ENCODE measurements at places on chromosomes 4 and X. TPM values are rescaled to one million over a fixed set of nuclear protein-coding genes. Genes with fewer than 3 reads are reported as not detected.

- no peak for DNase-seq
Measured at GRCh38 chr4:185886832-185887524, 75.0 kb upstream of the SORBS2 start.

DNA sequence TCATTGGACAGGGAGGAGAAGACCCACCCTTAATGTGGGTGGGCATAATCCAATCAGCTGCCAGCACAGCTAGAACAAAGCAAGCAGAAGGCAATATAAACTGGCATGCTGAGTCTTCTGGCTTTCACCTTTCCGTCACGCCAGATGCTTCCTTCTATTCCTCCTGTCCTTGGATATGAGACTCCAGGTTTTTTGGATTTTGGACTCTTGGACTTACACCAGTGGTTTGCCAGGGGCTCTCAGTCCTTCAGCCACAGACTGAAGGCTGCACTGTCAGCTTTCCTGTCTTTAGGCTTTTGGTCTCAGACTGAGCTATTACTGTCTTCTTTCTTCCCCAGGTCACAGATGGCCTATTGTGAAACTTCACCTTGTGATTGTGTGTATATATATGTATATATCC, 32.2 kb upstream of the UGT2B4 start:
- no peak for DNase-seq

DBET gene
- not detected for total RNA-seq

GRCh38 chr4:154417373-154417673, 74.3 kb downstream of the DCHS2 start:
- no peak for DNase-seq

DNA sequence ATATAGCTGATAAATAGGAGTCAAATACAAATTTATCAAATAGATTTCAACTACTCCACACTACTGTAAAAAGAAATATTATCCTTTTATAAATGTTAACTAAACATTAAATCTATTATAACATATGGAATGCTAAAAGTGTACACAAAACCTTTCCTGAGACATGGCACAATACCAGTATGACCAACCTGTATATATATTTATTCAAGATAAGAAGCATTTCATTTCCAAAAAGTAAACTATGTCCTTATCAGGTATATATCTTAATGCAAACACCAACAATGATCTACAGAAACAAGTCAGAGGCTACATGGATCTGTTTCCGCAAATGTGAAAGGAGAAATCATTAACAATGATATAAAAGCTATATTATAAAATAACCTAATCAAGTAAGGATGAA, 37.8 kb downstream of the WNK3 start:
- no peak for DNase-seq

PUDP gene
- total RNA-seq, result 11.8 TPM

GRCh38 chr4:56048383-56048701, 99.6 kb downstream of the CEP135 start:
- no peak for DNase-seq

GRCh38 chr4:148445860-148446330, 3.7 kb upstream of the NR3C2 start:
- no peak for DNase-seq

- DNase-seq, result no peak
Measured at GRCh38 chrX:71107762-71108360, 1.3 kb upstream of the CXorf65 start.

DNA sequence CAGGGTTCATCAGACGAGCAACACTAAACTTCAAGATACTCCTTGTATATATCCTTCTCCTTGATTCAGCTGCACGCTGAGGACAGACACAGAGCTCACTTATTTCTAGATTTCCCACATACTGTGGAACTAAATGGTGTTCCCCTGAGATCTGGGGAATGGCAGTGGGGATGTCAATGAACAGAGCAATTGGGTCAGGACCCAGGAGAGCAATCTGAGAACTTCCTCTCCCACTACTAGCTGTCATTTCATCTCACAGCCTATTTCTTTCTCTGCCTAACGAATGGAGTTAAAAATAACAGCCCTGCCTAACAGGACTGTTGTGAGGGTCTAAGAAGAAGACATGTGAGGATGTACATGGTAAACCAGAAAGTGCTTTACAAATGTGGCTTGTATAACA, 10.7 kb downstream of the NAAA start:
- no peak for DNase-seq

PRIMPOL gene
- total RNA-seq, result 18.1 TPM

- DNase-seq, result no peak
Measured at GRCh38 chrX:20973038-20973437, 401.2 kb upstream of the CNKSR2 start.

Data from posterior vena cava (tissue), 2 donors.